ENCODE measurements at places on chromosomes 5 and 9.

DNA sequence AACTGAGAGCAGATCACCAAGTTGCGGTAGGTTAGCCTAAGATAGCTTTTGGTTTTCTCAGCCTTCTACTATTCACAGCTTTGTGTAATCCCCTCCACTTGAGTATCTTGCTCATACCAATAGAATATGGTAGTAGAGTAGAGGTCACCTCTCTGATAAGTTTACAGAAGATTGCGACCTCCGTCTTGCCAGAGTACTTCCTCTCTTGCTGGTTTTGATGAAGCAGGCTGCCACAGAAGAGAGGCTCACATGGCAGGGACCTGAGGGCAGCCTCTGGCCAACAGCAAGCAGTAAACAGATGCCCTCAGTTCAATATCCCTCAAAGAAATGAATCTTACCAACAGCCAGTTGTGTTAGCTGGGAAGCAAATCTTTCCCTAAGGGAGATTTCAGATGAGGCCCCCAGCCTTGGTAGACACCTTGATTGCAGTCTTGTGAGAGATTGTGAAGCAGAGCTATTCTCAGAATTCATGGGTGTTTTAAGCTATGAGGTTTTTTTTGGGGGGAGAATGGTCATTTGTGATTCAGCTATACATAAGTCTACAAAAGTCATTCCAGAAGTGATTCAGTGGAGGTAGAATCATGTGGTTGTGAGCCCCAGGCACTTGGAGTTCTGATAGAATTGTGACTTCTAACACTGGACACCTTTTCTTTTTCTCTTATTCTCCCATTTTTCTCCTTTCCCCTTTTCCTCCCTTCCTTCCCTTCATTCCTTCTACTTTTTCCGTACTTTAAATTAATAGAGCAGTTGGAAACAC, 22.7 kb upstream of the CDKN2B start:
- no peak for DNase-seq

DNA sequence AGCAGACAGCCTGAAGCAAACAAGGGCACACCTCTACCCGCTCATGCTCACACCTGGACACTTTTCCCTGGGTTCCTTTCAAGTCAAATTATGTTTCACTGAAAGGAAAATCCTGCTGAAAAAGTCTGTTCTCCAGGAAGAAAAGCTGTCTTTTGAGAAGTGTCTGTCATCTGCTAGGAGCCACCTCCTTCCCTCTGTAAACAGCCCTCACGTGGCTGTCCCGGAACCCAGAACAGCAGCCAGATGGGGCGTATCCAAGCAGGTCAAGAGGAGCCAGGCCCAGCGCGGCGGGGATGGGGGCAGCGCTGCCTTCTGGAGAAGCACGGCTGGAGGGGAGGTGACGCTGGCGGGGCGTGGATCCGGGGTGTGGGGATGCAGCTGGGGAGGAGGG, at the start of gene PNPLA7:
Gene PNPLA7, minus strand, starts transcription at position 172 of the 391 bp plus-strand sequence. CDS start 205 bp downstream, outside the sequence.
- no peak for DNase-seq

DNA sequence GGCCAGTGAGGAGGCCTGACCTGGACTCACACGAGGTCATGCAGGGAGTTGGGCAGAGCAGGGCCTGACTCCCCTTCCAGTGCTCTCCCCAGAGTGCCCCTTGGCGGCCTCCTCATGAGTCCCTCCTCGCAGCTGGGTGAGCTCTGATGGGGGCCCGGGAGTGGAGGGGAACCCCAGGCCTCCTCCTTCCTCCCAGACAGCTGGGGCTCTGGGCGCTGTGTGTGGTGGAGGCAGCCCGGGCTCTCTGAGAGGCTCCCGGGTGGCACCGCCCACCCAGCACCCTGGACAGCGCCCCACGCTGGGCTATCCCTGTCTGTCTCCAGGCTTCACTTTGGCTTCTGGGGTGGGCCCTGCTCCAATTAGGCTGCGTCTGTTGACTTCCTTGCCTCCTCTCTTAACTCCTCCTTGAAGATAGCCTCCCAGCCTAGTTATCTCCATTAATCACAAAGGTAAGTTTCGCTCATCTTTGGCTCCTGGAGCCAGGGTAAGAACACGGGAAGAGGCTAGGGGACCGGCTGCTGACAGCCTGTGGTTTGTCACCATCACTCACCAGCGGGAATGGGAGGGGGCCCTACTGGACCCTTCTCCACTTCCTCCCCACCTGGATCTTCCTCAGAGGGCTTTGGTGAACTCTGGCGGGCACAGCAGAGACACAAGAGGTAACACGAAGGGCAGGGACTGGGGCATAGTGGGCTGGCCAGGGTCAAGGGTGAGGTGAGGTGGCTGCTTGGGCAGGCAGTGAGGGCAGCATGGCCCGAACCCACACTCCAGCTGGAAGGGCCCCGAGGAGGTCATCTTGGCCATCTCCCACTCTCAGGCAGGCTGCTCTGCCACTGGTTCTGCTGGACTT, 13.1 kb downstream of the PSD2 start:
- no peak for DNase-seq

DNA sequence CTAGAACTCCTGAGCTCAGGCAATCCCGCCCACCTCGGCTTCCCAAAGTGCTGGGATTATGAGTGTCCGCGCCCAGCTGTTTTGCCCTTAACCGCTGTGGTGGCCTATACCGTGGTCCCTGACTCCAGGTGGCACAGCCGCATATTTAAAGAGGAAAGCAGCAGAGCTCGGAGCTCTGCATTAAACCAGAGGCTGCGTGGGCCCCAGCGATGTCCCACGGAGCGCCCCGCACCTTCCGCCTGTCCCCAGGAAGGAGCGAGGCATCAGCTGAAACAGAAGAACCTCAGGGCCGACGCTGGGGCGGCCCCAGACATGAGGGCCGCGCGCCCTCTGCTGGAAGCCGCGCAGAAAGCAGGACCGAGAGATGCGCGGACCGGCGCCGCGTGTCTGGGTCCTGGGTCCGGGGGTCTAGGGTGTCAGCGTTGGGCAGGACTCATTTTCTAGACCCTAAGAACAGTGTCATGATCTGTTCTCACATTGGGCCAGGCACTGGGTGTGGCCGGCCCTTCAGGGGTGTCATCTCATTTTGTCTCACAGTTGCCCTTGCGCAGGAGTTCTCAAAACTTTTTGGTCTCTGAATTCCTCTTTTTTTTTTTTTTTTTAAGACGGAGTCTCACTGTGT, 37.7 kb downstream of the LAMC3 start:
- peak; percentile 52 for DNase-seq

GRCh38 chr9:128056887-128057723, 10.0 kb downstream of the NAIF1 start:
- no peak for DNase-seq

DNA sequence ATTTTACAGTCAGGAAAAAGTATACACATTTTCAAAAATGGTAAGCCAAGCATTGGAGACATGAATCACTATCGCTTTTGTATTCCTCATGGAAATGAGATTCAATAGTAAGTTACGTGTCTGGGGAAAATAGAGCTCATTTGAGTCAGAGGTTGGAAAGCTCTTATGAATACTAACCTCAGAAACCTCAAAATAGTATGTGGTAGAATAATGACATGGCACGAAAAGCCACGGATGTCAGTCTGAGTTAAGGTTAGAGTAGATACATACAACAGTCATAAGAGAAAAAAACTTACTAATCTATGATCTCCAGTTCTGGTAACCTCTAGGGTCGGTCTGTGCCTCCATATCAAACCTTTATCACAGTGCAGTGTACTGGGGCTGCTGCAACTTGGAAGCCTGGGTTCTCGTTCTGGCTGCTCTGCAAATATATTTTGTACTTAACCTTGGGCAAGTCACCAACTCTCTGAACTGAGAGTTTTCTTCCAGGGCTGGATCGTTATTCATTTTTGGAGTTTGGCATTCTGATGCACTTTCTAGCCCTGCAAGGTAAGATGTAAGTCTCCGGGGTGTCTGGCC, 31.8 kb downstream of the MAP1B start:
- no peak for DNase-seq

- no peak for DNase-seq
Observed at GRCh38 chr5:161301586-161301985, 244.9 kb downstream of the GABRB2 start.

DNA sequence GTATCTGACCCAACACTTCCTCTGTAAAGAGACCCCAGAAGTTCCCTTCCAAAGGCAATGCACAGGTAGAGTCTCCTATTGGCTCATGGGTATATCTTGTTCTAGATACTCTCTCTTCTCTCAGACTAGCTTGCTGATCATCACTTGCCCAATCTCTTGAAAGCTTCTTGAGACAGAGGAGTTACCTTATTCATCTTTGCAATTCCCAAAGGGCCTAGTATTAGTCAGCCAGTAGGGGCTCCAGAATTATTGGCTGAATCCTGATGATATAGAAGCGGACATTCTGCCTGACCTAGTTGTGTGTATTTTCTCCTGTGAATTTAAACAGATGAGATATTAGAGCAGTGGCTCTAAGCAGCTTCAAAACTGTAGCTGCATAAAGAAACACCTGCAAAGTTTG, 304.0 kb upstream of the KLF4 start:
- no peak for DNase-seq

- no peak for DNase-seq
Observed at GRCh38 chr9:131840220-131840619, 100.3 kb upstream of the RAPGEF1 start.

DNA sequence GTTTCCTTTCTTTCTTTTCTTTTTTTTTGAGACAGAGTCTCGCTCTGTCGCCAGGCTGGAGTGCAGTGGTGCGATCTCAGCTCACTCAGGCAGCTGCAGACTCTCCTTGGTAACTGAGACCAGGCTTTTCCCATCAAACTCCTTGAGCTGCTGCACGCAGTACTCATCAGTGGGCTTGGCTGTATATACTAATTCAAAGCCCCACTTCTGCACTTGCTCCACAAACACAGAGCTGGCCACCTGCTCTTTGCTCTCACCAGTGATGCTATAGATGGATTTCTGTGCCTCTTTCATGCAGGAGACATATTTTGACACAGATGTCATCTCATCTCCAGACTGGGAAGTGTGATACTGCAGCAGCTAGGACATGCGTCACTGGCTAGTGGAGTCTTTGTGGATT, 252.7 kb downstream of the AP3B1 start:
- no peak for DNase-seq

- no peak for DNase-seq
Observed at GRCh38 chr5:55480781-55481180, 54.0 kb downstream of the PLPP1 start.

GRCh38 chr5:2442496-2443354, 308.8 kb downstream of the IRX2 start:
- no peak for DNase-seq

DNA sequence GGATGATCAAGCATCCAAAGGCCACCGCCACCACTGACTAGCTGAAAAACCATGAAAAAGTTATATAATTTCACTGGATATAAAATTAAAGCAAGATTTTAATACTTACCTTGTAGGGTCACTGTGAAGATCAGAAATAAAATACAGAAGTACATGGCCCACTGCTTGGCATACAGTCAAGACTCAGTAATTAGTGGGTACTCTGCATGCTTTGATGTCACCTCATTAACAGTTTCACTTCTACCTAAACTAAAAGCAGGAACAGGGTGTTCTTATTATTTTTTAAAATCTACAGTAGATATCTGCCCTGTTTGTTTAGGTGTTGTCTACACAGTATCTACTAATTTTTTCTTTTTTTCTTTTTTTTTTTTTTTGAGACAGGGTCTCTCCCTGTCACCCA, 66.4 kb downstream of the NFIB start:
- no peak for DNase-seq

- DNase-seq, result no peak
Observed at GRCh38 chr9:97412626-97413385, 910 bp downstream of the TDRD7 start.

All from stimulated activated CD8-positive, alpha-beta memory T cell treated with anti-CD3 and anti-CD28 coated beads, Interleukin-7, amount 100 ng/mL, for 24 hours (primary cell).